ENCODE measurements at places on chromosomes 4 and X. TPM values are rescaled to one million over a fixed set of nuclear protein-coding genes. Genes with fewer than 3 reads are reported as not detected.

Gene EGF
- polyA plus RNA-seq: 0.01 TPM

Gene AMTN
- polyA plus RNA-seq: not detected

Gene ADGRG2
- 7.6 TPM for polyA plus RNA-seq

Gene ARSJ
- polyA plus RNA-seq: 0.77 TPM

Gene LONRF3
- 3.0 TPM for polyA plus RNA-seq

Gene RNF128
- 1.9 TPM for polyA plus RNA-seq

Gene DOCK11
- polyA plus RNA-seq: 35.8 TPM

Gene HERC6
- polyA plus RNA-seq: 4.0 TPM

Gene ZAR1
- polyA plus RNA-seq: not detected

Gene NHS
- 0.24 TPM for polyA plus RNA-seq

Data from adipose tissue (tissue), 3 donors.